ENCODE measurements at places on chromosomes 5 and 9. TPM values are rescaled to one million over a fixed set of nuclear protein-coding genes. Genes with fewer than 3 reads are reported as not detected.

The SWI5 gene
- total RNA-seq = 34.5 TPM

The IFNA17 gene
- total RNA-seq = not detected

The HMGXB3 gene
- 25.0 TPM for total RNA-seq

The NEURL1B gene
- total RNA-seq = not detected

The ALDH1A1 gene
- total RNA-seq = not detected

The FOXD4 gene
- total RNA-seq = 0.93 TPM

The SLC6A7 gene
- not detected for total RNA-seq

The C9orf43 gene
- total RNA-seq = 0.82 TPM

The GPX8 gene
- total RNA-seq = not detected

The SH3GL2 gene
- not detected for total RNA-seq

The SLC25A2 gene
- total RNA-seq = 0.82 TPM

The PALM2AKAP2 gene
- not detected for total RNA-seq

GRCh38 chr9:98071737-98072136 lies 15.2 kb downstream of the NANS start:
- no peak for DNase-seq

DNA sequence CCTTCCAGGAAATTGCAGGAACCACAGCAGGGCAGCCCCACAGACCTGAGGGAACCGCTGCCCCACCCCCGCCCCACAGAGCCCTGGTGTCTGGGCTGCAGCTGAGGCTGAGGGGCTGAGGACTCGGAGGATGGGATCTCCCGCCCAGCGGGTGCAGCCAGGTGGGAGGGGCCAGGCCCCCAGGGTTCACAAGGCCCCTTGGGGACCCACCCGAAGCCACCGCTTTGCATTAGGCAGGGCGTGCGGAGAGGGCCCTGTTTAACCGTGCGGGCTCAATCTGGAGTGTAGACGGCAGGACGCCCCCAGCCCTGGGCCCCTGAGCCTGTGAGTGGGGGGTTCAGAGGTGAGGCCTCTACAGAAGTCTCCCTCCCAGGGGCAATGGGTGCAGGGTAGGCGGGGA lies 10.8 kb downstream of the NOTCH1 start:
- peak; percentile 94 for DNase-seq

- DNase-seq = no peak
These were observed 2.9 kb downstream of the UIMC1 start for GRCh38 chr5:177003649-177004048.

DNA sequence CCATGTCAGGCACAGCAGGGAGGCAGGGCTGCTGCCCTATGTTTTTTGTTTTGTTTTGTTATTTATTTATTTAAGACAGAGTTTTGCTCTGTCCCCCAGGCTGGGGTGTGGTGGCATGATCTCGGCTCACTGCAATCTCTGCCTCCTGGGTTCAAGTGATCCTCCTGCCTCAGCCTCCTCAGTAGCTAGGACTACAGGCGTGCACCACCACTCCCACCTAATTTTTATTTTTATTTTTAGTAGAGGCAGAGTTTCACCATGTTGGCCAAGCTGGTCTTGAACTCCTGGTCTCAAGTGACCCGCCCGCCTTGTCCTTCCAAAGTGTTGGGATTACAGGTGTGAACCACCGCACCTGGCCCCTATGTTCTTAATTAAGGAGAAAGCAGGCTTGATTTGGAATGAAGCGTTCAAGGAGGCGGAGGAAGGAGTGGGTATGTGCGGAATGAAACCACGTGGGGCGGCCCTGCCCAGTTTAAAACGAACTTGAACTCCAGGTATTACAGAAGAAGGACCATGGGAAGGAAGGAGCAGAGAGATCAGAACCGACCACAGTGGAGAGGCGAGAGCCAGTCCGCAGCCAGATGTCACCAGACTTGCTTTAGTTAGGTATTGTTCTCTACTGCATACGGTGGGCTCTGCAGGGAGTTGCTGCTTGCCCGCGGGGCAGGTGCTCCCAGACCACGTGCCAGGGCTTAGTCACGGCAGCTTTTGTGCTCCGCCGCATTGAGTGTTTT lies 34.9 kb upstream of the EPB41L4B start:
- no peak for DNase-seq

- DNase-seq = no peak
These were observed 27.9 kb upstream of the FBXL7 start for GRCh38 chr5:15472116-15472515.

DNA sequence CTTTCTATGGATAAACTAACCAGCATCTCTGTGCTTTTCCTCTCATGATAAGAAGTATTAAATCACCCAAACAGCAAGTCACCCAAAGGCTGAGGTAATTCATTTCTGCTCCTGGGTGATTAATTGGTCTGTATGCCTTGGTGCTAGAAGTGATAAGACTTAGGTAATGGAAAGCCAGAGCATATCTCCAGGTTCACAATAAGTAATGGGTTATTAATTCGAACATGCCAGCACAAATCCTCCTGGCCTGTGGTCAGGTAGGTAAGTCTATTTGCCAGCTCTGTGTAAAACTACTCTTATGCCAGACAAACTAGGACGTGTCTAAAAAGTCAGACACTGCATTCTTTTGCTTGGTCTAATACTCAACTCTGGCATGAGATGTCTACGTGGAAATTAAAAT lies 11.2 kb upstream of the ENC1 start:
- DNase-seq = no peak

DNA sequence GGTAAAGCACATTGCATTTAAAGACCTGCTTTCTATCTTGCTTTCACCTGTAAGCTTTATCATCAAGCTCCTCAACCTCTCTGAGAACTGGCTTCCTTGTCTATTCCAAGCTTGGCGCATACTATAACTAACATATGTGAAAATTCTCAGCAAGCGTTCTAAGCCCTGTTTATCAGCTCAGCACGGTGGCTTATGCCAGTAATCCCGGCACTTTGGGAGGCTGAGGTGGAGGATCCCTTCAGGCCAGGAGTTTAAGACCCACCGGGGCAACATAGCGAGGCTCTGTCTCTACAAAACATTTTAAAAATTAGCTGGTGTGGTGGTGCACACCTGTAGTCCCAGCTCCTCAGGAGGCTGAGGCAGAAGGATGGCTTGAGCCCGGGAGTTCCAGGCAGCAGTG lies 1.6 kb upstream of the ATP6V0E1 start:
- no peak for DNase-seq

- DNase-seq = no peak
These were observed 38.4 kb downstream of the SH3TC2 start for GRCh38 chr5:149024477-149024876.

GRCh38 chr5:57663466-57663865 lies 180.9 kb upstream of the ACTBL2 start:
- no peak for DNase-seq

- DNase-seq = no peak
These were observed 298.5 kb upstream of the ATP10B start for GRCh38 chr5:161150441-161150988.

DNA sequence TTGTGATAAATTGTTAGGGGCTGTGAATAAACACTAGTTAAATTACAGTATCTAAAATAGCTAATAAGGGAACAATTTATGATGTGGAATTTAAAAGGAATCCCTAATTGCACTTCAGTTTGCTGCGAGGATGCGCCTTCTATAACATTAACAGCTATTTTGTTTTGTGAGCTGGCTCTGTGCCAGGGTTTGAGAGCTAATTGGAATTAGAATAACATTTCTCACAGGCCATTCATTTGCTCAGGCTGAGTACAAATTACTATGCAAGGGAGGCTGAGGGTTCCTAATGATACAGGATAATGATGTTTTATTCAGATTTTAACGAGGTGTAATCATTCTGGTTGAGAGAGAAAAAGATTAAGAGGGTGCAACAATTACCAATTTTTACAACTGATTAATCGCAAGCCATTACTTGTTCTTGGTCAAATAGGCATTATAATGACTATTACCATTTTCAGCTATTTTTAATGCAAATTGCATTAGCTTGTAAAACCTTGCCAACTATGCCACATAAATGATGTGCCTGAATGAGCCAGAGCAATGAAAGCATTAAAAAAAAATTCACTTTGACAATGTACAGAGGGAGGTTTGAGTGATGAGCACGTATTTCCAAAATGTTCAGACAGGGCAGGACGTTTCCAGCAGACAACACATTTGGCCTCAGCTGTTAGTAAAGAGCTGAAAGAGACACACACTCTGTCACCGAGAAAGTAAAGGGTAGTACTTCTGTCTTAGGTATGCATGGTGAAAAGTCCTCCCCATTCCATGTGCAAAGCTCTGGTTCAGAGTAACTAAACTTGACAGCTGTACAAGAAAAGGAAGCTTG lies 576.5 kb downstream of the TLE1 start:
- DNase-seq = no peak

- DNase-seq = no peak
These were observed at the start of gene FCN1 for GRCh38 chr9:134917431-134918373. FCN1 (minus strand) TSS chr9:134917912; CDS start chr9:134917871, 41 bp downstream.

GRCh38 chr5:107257885-107258520 lies 412.7 kb downstream of the EFNA5 start:
- no peak for DNase-seq

- DNase-seq = peak; percentile 95
These were observed at the start of gene CDKN2B-AS1 for GRCh38 chr9:21994556-21995005. CDKN2B-AS1 (plus strand) TSS chr9:21994791.

- DNase-seq = no peak
These were observed 28.5 kb upstream of the DMRT3 start for GRCh38 chr9:947985-948384.

DNA sequence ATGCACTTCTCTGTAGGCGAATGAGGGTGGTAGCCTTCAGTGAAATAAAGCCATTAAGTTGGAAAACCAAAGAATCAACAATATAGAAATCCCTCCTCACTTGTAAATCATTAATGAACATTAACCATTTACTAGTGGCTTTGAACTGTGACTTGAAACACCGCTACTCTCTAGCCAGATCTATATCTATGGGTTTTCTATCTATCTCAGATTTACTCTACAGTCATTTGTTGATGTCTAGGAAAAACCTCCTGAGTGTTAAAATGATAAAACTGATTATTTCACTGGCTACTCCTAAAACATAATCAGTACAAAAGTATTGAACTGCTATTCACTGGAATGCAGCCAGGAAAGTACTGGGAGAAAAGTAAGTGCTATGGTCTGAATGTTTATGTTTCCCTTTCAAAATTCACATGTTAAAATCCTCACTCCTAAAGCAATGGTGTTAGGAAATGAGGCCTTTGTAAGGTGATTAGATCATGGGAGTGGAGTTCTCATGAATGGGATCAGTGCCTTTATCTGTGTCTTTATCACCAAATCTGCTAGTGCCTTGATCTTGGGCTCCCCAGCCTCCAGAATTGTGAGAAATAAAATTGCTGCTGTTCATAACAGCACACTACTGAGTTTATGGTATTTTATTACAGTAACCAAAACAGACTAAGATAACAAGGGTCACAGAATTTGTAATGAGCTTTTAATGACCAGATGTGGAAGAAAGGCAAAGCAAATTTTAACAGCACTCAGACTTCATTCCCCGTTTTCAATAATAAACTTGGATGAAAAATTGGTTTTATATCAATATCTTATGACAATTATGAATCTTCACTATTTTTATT lies 8.6 kb upstream of the OXCT1 start:
- DNase-seq = no peak

DNA sequence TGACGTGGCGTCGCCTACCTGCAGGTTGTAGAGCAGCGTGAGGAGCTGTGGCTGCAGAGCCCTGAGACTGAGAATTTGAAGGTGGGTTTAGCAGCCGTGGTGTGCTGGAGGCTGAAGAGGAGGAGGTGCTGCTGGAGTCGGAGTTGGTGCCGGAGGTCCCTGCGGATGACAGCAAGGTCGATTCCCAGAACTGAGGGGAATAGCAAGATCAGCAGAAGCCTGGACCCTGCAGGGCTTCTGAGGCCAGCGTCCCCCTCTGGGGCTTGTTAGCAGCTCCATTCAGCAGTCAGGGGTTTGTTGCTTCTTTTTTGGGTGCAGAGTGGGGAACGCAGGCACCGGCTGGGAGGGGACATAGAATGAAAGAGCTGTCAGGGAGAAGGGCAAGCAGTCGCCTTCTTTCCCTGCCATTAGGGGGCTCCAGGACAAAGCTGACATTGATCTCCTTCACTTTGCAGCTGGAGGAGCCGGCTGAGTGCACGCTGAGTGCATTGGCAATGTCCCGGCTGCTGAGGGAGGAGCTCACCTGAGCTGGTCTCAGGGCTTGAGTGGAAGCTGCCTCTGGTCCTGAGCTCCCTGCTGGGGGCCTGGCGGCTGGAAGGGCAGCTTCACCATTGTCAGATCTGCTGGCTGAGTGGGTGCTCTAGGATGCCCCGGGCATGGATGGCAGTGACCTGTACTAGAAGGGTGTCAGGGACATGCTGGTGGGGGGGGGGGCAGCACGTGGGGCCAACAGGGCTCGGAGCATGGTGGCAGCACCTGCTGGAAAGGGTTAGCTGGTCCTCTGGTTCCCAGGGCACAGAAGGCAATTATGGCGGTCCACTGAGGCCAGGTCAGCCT lies 20.8 kb downstream of the OBP2B start:
- DNase-seq = peak; percentile 77

GRCh38 chr9:114472765-114473446 lies 32.4 kb downstream of the WHRN start:
- no peak for DNase-seq

GRCh38 chr9:129802833-129803675 lies at the start of gene TOR1B:
TOR1B (plus strand) TSS chr9:129803184; CDS start chr9:129803213, 29 bp downstream.
- DNase-seq = peak; percentile 98

DNA sequence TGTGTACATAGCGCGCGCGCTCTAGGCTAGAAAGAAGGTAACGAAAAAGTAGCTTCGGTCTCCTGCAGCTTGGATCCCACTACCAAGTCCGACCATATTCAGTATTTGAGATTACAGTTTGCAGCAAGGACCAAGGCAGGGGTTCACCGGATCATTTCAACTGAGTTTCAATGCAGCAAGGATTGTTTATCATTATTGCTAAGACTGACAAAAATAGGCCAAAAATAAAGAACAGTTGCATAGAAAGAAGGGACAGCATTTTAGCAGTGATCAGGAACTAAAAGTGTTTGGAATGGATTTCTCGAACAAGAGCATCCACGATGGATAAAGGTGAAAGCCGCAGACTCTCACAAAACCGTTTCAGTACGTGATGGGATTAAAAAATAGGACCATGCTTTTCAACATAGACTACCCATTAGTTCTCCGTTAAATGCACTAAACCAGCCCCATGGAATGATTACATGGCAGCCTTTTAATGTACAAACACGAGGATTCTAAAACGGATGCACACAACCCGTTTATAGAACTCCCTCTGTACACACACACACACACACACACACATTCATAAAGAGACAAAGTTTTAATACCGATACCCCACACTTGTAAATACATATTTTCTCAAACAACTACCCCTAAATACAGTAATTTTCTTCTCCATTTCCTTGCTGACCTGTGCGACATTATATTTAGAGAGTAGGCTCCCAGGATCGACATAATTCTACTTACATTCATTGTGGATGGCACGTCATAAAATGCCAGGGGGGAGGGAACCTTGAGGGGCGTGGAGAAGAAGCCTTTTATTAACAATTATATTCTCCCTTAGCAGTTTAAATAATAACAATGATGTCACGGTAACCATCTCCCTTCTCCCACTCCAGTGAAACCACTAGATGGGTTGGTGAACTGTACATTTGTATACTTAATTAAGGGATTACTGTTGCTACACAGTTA lies 197.1 kb downstream of the MEF2C start:
- DNase-seq = no peak

- no peak for DNase-seq
These were observed 549.7 kb downstream of the CSNK1G3 start for GRCh38 chr5:124061663-124062062.

GRCh38 chr5:159405611-159406031 lies 75.3 kb upstream of the IL12B start:
- no peak for DNase-seq
